ENCODE measurements at places on chromosomes 5 and 9. TPM values are rescaled to one million over a fixed set of nuclear protein-coding genes. Genes with fewer than 3 reads are reported as not detected.

DNA sequence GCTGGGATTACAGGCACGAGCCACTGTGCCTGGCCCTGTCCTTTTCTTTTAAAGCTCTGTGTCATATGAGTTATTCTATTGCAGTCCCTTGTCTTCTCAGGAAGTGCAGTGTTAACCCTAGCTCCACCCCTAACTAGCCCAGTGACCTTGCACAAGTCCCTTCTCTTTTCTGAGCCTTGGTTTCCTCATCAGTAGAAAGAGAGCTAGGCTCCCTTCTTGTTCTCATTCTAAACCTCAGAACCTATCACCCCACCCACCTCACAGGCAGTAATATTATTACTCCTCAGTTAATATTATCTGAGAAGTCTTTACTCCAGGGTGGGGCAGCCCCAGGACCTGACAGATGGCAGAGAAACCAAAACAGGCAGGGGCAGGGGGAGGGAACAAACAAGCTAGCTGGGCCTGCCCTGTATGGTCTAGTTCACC, 7.2 kb downstream of the CYFIP2 start:
- no peak overlapping the region for H3K4me3 ChIP-seq
- H3K27me3 ChIP-seq, result no peaks in the 10 kb centered on the region

NDOR1 gene
- polyA plus RNA-seq, result 9.5 TPM

DNA sequence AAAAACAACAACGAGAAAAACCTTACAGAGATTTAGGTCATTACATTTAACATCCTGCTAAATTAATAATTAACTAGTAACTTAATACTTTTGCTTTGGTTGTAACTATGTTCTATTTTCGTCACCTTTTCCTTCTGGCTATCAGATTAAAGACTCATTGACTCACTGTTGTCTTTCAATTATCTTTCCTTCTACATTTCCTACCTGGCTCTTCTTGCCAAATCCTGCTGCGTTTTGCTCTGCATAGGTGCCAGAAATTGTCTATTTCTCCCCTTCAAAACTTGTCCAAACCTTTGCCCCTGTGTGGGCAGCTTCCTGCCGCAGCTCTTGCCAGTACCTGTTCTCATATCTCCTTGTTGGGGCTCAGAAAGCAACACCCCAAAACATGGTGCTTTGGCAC, 235.5 kb upstream of the ZNF608 start:
- H3K4me3 ChIP-seq, result no peak overlapping the region
- H3K36me3 ChIP-seq, result no peaks in the 10 kb centered on the region
- no peak for DNase-seq

- DNase-seq, result peak; percentile 88
- H3K36me3 ChIP-seq, result no peaks in the 10 kb centered on the region
- H3K4me1 ChIP-seq, result peaks cover 54% of the 10 kb centered on the region
- H3K27ac ChIP-seq, result no peak overlapping the region
Measured at GRCh38 chr9:129406278-129407225, 214.3 kb downstream of the C9orf50 start.

MED27 gene
- 13.1 TPM for polyA plus RNA-seq

CLPTM1L gene
- 72.3 TPM for polyA plus RNA-seq
